ENCODE measurements at places on chromosomes 2 and 18.

DNA sequence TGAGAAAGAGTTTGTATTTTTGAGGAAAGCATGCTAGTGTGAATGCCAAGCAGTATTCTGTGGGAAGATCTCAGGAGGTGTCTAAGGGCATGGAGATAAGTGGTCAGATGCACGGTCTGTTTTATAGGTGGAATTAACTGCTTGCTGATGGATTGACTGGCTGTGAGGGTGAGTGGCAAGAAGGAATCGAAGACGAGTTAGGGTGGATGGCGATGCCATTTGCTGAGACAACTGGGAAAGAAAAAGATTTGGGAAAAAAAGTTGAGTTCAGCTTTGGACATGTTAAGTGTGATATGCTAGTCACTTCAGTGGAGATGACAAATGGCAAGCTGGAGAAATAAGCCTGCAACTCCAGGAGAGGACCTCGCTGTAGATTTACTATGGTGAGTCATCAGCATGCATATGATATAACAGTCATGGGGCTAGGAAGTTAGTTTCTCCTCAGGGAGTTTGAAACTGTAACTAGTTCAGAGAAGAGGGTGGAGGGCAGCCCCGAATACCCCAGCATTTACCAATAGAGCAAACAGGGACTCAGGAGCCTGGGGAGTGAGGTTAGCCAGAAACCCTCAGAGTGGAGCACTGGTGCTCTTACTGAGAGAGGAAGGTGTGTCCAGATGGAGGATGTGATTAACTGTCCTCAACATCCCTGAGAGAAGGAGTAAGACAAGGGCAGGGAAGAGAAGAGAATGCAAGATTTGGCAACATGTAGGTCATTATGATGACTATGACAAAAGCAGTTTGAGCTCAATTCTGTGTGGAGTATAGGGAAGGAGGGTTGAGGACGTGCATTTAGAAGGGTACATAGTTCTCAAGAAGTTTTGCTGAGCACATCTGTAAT, 2.0 kb upstream of the HK2 start:
- no peak for DNase-seq

DNA sequence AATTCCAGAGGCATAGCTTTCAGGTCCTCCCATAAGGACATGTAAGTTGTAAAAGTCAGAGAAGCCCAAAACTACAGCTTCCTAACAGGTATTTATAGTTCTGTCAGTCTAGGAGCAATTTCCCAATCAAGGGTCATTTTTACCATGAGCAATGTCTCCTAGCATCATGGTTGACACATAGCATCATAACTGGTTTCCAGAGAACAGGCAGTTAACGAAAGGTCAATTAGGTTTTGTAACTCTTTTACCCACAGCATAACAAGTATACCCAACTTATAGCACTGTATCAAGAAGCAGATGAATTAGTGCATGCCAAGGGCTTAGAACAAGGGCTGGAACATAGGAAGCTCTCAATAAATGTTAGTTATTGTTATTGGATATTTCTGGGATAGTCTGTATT, 110.1 kb downstream of the MREG start:
- no peak for DNase-seq

DNA sequence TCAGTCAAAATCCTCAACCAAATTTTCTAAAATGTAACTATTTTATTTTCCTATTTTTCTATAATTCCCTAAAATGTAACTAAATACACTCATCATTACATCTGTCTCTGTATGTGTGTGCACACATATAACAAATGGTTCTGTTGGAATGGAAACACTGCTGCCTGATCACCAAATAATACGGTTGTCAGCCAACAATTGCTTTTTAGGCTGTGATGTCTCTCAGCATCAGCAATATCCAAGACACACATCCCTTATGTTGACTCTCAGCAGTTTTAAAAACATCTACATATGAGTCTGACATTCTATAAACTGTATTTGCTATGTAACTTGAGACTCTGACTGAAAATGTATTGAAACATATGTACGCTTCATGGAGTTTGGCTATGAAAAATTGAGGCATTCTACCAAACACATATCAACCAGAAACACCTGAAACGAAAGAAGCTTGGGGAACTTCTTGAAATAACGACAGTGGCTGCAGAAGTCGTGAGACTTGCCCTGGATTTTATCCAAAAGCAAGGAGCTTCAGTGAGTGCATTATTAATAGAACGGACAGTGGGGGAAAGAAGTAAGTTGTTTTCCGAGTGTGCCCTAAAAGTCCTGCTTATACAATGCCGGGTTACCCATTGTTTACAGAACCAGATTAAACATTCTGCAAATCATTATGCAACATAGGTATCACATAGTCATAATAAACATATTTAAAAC, 110.2 kb upstream of the ITGB6 start:
- no peak for DNase-seq

DNA sequence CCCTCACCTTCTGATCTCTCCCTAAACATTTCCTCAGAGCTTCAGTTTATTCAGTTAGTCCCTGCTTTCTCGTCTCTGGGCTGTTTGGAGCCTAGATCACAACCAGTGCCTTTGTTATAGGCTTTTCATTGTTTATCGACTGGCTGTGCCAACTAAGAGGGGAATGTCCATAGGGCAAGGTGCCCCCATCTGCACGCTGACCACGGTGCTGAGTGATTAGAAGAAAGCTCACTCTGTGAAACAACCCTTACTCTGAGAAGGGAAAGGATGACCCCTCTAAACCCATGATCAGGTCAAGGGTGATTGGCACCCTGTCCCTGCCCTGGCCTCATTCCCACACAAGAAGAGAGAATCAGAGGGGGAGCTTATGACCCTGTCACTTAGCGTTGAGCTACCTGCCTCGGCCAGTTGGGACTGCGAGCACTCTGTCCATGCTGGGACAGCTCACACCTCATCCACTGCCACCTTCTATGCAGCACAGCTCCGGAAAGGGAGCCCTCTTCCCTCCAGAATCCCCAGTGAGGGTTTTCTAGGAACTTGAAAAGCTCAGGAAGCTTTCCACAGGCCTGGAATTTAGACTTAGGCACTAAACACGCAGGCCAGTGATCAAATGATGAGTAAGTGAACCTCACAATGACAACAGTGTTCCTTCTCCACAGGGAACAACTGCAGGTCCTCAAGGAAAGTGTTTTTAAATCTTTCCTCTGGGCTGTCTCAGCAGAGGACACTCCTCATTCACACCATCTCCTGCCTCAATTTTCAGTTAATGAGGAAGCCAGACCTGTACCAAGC, 2.3 kb upstream of the ACTG2 start:
- no peak for DNase-seq

GRCh38 chr2:44329343-44329742, 32.0 kb downstream of the PREPL start:
- no peak for DNase-seq

- no peak for DNase-seq
Measured at GRCh38 chr2:240713071-240713927, 21.6 kb downstream of the AQP12A start.
